ENCODE measurements at places on chromosomes 7 and 10.

- no peaks in the 10 kb centered on the region for H3K4me1 ChIP-seq
- no peaks in the 10 kb centered on the region for H3K36me3 ChIP-seq
- no peak overlapping the region for H3K27ac ChIP-seq
Observed at GRCh38 chr7:49438281-49438680, 335.2 kb upstream of the VWC2 start.

DNA sequence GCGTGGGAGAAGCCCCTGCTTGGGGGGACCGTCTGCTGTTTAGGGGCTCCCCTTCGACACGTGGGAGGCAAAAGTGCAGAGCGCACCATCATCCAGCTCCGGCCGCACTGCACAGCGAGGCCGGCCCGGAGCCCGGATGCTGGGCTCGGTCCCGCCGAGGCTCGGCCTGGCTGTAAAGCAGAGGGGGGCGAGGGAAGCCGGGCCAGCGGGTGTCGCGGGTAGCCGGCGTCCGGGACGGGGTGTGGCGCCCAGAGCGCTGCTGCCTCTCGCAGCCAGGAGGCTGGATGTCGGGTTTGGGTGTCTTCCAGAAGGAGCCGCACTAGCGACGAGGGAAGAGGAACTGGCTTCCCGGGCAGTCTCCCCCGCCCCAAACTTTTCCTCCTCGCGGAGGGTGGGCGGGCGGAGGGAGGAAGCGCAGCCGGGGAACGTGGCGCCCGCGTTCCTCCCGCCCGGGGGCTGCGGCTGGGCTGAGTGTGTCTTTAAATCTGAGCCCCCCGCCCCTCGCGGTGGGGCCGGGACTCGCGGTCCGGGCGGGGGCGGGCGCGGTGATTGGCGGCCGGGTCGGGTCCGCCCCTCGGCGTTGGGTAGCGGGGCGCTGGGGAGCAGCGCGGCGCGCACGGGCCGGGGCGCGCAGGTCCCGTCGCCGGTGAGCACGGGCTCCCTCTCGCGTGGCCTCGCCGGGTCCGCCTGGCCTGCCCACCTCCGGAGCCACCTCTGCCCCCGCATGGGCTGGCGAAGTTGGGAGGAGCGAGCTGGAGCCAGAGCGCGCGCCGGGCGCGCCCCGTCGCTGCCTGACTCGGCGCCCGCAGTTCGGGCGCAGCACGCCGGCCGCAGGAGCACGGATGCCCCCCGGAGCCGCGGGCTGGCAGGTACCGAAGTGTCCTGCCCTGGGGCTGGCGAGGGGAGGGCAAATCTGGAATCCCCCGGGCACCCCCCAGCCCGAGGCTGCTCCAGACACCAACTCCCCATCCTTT is at the start of gene PALD1:
Gene PALD1, plus strand, starts transcription at position 577 of the 974 bp plus-strand sequence. CDS start 47,185 bp downstream, outside the sequence.
- peak within 1 kb of the TSS; percentile 42 for H3K27ac ChIP-seq
- H3K36me3 ChIP-seq, result no peaks in the 10 kb centered on the region
- peak within 1 kb of the TSS; percentile 68 for H3K4me3 ChIP-seq
- peaks cover 42% of the 10 kb centered on the region for H3K4me1 ChIP-seq
- H3K27me3 ChIP-seq, result peaks cover 94% of the 10 kb centered on the region

DNA sequence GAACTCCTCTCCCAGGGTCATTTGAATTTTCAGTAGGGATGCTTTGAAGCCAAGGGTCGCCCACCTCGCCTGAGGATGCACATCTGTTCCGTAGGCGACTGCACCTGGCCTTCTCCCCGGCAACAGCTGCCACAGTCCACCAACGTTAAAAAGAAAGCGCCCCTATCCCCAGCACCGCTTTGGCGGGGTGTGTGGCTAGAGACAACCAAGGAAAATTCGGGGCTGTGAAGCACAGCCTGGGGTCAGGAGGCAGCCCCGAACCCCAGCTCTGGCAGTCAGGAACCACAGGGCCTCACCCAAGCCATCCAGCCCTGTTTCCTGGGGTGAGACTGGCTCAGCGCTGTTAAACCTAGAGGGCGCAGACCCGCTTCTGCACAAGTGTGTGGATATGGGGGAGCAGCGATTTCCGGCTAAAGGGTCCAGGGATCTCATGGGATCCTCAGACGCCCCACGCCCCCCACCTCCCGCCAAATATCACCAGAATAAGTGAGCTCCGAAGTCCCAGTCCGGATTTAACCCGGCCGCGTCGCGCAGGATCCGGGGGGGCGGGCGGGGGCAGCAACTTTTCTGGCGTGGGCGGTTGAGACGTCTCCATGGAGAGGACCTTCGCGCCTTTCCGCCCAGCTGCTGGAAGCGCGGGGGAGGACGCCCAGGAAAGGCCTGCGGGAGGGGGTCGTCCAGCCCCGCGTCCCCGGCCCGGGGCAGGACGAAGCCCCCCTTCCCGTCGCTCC is 822 bp downstream of the ZC3HAV1L start:
- H3K27ac ChIP-seq, result peak overlapping the region; percentile 60
- peak overlapping the region; percentile 83 for H3K4me3 ChIP-seq
- peaks cover 35% of the 10 kb centered on the region for H3K4me1 ChIP-seq
- peaks cover 18% of the 10 kb centered on the region for H3K36me3 ChIP-seq
- peaks cover 26% of the 10 kb centered on the region for H3K27me3 ChIP-seq

- H3K27me3 ChIP-seq, result no peaks in the 10 kb centered on the region
- H3K27ac ChIP-seq, result no peak overlapping the region
- H3K4me3 ChIP-seq, result no peak overlapping the region
- no peaks in the 10 kb centered on the region for H3K4me1 ChIP-seq
Observed at GRCh38 chr7:151218170-151218569, 7.9 kb upstream of the H2BK1 start.

DNA sequence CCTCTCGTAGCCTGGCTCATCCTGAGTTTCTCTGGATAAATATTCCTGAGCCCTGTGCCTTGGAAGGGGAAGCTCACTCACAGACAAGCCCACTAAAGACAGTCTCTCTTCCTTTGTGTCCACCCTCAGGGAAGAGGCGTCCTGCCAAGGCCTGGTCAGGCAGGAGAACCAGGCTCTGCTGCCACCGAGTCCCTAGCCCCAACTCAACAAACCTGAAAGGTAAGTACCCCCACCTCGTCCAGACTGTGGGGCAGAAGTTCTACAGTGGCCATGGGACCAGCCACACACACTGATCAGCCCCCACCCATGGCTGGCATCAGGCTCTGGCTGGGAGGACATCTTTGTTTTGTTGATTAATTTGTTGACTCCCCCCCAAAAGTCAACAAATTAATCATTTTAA is 2.8 kb downstream of the GPR15LG start:
- peaks cover 6% of the 10 kb centered on the region for H3K4me1 ChIP-seq
- peak overlapping the region; percentile 87 for H3K27ac ChIP-seq
- no peak overlapping the region for H3K4me3 ChIP-seq
- peaks cover 5% of the 10 kb centered on the region for H3K27me3 ChIP-seq
- H3K36me3 ChIP-seq, result no peaks in the 10 kb centered on the region
- DNase-seq, result no peak

DNA sequence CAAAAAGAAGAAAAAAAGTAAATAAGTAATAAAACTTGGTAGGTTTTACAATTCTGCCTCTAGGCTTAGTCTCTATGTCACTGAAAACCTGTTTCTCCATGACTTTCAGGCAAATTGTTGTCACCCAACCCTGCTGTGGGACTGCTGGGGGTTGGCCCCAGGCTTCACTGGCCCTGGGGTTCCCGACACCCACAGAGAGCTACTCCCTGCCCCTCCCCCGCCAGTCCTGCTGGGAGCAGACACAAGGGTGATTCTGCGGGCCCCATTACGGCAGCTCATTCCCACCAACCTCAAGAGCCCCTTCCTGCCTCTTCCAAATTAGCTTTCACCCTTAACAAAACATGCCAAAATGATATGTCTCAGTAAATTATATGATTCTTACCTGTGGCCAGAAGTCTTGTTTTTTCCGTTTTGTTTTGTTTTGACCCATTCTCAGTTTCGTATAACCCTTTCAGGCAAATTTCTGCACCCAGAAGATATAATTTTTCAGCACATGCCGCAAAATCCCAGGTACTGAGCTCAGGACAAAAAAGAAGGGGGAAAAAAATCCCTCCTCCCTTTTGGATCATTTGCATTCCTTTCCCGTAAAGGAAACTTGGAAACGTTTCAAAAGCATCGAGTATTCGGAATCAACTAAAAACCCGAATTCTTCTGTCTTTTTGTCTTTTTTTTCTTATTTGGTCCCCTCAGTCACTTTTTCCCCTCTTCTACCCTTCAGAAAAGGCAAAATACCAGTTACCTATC is 27.8 kb downstream of the CHST15 start:
- H3K4me3 ChIP-seq, result no peak overlapping the region
- peaks cover 38% of the 10 kb centered on the region for H3K4me1 ChIP-seq
- no peaks in the 10 kb centered on the region for H3K36me3 ChIP-seq
- no peak for DNase-seq
- peaks cover 32% of the 10 kb centered on the region for H3K27me3 ChIP-seq

DNA sequence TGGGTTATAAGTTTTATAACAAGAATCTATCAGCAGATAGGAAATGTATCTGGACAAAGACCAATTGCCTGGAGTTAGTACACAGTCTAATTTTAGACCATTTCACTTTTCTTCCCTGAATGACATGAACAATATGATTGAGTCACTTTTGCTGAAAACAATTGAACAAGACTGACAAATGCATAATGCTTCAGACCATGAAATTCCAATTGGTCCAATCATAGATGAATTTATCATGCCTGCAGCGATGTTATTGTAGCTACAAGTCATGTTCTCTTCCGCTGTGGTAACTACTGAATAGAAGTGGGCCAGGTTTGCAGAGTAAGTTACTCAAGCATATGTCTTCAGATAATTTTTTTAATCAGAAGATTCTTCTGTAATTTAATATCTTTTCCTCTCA is 73.4 kb downstream of the VSTM2A start:
- no peak for DNase-seq
- H3K4me3 ChIP-seq, result no peak overlapping the region
- H3K27ac ChIP-seq, result no peak overlapping the region
- no peaks in the 10 kb centered on the region for H3K27me3 ChIP-seq
- H3K36me3 ChIP-seq, result no peaks in the 10 kb centered on the region

- H3K4me3 ChIP-seq, result no peak overlapping the region
- H3K4me1 ChIP-seq, result no peaks in the 10 kb centered on the region
- H3K36me3 ChIP-seq, result no peaks in the 10 kb centered on the region
- H3K27ac ChIP-seq, result no peak overlapping the region
- no peaks in the 10 kb centered on the region for H3K27me3 ChIP-seq
- DNase-seq, result no peak
Observed at GRCh38 chr10:77524281-77524711, 113.3 kb downstream of the KCNMA1 start.

- H3K4me1 ChIP-seq, result no peaks in the 10 kb centered on the region
- H3K27ac ChIP-seq, result no peak overlapping the region
- H3K27me3 ChIP-seq, result no peaks in the 10 kb centered on the region
- H3K36me3 ChIP-seq, result no peaks in the 10 kb centered on the region
- no peak for DNase-seq
Observed at GRCh38 chr10:126130271-126130710, 233.9 kb downstream of the FANK1 start.

DNA sequence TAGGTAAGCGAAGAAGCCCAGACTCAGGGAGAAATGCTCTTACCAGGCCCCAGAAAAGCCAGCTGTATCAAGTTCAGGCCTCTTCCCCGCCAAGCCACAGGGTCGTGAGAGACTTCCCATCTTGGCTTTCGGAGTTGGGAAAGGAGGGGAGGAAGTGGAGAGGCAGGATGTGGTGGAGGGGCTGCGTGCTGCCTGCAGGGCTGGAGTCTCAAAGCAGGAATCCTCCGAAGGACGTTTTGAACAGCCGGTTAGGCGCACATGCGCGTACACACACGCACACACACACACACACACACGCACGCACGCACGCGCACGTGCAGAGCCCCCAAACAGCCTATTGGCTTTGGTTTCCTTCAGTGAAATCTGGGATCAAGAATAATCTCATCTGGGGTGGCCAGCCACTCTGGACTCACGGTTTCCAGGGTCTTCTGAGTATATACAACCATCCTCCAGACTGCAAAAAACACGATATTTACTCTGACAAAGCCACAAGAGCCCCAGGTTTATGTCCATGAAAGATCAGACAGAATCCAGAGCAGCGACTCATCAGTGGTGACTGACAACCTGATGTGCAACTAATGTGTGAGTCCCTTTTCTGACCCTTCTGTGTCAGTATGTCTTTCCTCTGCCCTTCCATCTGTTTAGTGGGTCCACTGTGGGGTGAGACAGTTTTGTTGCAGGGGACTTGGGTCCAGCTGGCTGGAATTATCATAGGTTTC is 115.0 kb upstream of the ZNF438 start:
- peaks cover 17% of the 10 kb centered on the region for H3K4me1 ChIP-seq
- no peaks in the 10 kb centered on the region for H3K27me3 ChIP-seq
- H3K27ac ChIP-seq, result no peak overlapping the region

DNA sequence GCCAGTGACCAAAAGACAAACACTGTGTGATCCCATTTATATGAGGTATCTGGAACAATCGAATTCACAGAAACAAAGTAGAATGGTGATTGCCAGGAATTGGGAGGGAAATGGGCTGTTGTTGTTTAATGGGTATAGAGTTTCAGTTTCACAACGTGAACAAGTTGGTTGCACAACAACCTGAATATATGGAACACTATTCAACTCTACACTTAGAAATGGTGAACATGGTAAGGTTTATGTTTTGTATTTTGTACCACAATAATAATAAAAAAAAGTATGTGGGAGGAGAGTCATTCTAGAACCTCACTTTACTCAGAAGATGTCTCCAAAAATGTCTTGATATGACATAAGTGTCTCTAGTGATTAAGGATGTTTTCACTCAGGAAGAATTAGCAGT is 85.2 kb upstream of the SGCE start:
- no peak overlapping the region for H3K4me3 ChIP-seq
- no peaks in the 10 kb centered on the region for H3K36me3 ChIP-seq
- peaks cover 4% of the 10 kb centered on the region for H3K4me1 ChIP-seq
- H3K27me3 ChIP-seq, result peaks cover 3% of the 10 kb centered on the region

- no peak overlapping the region for H3K27ac ChIP-seq
- no peaks in the 10 kb centered on the region for H3K27me3 ChIP-seq
- no peak overlapping the region for H3K4me3 ChIP-seq
- H3K4me1 ChIP-seq, result no peaks in the 10 kb centered on the region
Observed at GRCh38 chr7:128841171-128841690, 11.0 kb downstream of the FLNC start.

GRCh38 chr10:132319853-132320653 is 11.9 kb upstream of the LRRC27 start:
- no peak overlapping the region for H3K27ac ChIP-seq
- DNase-seq, result no peak
- H3K4me3 ChIP-seq, result no peak overlapping the region
- H3K36me3 ChIP-seq, result peaks cover 8% of the 10 kb centered on the region
- peaks cover 4% of the 10 kb centered on the region for H3K27me3 ChIP-seq
- H3K4me1 ChIP-seq, result peaks cover 11% of the 10 kb centered on the region

DNA sequence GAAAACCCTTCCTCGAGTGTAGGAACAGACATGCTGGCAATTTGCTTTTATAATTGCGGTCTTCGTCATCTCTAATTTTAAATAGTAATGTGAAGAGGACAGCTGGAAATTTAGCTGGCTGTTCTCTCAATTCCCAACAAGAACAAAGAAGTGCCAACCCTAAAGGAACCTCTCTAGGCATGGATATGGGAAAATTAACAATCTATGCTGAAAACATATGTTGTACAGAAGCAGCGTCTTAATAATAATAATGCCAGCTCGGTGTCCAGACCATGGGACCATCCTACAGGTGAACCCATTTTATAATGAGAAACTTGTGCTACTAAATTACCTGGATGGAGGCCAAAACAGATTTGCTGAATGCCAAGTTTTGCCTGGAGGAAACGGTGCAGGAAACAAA is 641.4 kb upstream of the MGMT start:
- H3K27me3 ChIP-seq, result no peaks in the 10 kb centered on the region
- DNase-seq, result no peak
- no peaks in the 10 kb centered on the region for H3K4me1 ChIP-seq
- H3K36me3 ChIP-seq, result no peaks in the 10 kb centered on the region
